Activated naive CD4-positive, alpha-beta T cell treated with Interleukin-2 at 50 U/mL for 16 hours (primary cell): ENCODE measurements at places on chromosomes 13 and 19.

DNA sequence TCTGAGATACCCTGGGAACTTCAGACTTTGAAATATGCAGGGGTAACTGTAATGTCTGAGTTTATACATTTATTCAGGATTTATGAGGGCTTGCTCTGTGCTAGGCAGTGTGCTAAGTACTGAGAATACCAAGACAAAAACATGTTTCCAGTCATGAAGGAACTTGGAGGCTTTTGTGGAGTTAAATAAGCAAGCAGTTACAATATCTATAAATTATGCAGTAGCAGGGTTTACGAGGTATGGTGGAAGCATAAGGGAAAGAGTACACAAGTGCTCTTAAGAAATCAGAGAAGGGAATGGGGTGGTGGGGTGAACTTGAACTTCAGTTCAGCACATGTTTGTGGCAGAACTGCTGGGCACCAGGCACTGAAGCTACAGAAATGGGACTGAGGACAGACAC is 28.0 kb downstream of the MAB21L1 start:
- no peak for DNase-seq

DNA sequence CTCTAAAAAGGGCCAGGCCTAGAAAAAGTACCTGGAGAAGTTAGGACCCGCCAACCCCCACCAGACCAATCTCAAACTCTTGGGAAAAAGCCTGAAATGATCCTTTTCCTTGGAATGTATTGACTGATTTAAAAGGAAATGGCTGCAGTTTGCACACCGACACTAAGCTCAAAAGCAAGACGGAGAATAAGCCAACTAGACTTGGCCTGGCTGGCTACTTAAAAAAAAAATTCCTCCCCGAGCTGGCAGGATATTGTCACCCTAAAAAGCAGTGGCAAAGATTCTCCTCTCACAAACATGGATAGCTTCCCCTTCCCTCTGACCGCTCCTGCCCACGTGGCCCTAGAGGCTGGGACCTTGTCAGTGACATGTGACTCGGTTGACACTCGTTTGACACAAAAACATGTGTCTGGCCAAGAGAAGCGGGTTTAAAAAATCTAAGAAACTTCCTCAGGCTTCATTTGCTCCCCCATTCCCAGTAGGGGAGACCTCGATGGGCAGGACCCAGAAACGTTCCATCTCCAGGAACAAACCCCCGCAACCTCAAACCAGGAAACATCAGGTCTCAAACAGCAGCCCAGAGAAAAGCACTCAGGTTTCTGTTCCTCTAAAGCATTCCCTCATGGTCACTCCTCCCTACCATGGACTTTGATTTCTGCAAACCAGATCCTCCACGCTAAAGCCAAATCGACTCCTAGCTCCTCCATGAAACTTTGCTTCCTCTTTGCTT is 1.3 kb downstream of the RFX1 start:
- DNase-seq = no peak

DNA sequence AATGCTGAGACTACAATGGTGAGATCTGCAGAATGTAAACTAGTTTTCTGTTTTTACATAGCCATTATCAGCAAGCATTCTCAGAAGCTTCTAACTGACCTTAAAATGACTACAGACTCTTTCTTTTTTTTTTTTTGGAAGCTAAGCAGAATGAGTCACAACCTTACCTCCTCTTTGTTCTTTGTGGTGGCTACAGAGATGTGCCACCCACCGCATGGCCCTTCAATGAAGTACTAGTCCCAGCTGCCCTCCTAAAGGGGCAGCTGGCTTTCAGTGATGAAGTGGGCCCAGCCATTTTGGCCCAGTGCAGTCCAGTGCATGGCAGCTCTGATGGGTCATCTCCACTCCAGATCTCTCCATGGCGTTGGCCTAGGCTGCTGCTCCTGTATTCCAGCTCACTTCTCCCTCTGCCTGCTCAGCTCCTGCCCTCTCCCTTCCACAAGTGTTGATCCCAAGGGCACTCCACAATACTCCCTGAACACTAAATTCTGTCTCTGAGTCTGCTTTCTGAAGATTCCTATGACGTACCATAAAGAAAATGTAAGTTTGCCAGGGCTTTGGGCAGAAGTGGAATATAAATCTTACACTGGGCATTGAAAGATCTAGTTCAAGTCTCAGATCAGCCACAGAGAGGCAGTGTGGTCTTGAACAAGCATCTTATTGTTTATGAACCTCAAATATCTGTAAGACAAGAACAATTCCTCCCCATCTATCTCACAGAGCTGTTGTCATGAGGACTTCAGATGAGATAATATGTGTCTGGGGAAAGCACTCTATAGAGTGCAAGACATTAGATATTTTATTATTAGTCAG is 85.6 kb downstream of the RXFP2 start:
- DNase-seq = no peak

DNA sequence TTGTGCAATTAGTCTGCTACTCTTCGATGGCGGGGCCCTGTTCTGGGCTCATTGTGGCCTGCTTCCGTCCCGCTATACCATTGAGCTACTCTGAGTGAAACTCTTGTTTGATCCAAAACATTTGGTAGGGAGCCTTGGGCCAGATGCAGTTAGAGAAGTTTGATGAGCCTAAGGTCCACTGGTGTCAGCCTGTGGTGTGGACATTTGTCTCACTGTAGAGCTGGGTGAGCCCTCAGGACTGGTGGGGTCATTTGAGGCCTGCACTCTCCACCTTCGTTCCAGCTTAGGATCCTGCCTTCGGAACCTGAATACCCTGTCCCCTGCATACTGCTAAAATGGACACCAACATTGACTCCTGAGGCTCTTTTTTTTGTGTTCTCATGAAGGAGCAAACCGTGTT is 6.9 kb downstream of the UBAC2 start:
- DNase-seq = no peak

- peak; percentile 56 for DNase-seq
Observed at GRCh38 chr19:45632468-45633196, 6.6 kb downstream of the EML2 start.

GRCh38 chr13:73133531-73133930 is 74.7 kb downstream of the KLF5 start:
- DNase-seq = no peak
